ENCODE measurements at places on chromosomes 6 and 20.

- no peak for DNase-seq
Measured at GRCh38 chr6:151109361-151109760, 130.4 kb upstream of the AKAP12 start.

DNA sequence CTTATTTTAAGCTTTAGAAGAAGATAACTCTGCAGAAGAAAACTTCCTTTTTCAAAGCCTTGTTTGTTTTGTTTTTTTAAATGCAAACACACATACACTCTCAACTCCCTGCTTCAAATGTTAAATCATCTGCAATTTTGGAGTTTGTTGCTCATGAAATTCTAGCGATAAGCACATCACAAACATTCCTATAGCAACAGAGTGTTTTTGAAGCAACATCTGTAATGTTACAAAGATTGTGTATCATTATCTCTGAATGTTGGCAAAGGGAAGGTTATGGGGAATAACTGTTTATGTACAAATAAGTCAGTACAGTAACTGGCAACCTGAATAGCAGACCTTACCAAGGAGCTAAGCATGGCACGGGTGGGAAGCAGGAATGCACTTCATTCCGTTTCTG, 84.8 kb upstream of the MRPS10 start:
- no peak for DNase-seq

GRCh38 chr6:169424821-169425240, 171.2 kb upstream of the THBS2 start:
- DNase-seq, result no peak

- DNase-seq, result no peak
Measured at GRCh38 chr20:10429443-10429981, 4.5 kb downstream of the MKKS start.

DNA sequence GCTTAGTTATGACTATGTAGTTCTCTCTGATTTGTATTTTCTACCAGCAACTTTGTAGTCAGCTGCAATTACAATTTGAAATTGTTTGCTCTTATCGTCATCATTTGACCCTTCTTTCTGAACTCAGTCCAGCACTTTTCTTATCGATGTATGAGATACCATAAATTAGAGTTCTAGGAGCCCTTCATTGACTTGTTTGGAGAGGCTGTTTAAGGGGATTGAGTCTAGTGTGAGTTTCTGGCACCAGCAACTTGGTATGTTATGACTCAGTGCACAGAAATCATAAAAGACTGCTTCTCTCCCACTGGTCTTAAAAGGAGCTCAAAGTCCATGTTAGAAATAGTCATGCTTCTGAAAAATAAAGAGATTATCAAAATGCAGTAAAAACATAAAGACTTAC, 190.3 kb downstream of the TENT5A start:
- no peak for DNase-seq
